Breast epithelium (tissue), 4 donors: ENCODE measurements at places on chromosomes 3 and 15.
A peak's percentile ranks its signal among the peaks of the same experiment; 100 is the strongest.

DNA sequence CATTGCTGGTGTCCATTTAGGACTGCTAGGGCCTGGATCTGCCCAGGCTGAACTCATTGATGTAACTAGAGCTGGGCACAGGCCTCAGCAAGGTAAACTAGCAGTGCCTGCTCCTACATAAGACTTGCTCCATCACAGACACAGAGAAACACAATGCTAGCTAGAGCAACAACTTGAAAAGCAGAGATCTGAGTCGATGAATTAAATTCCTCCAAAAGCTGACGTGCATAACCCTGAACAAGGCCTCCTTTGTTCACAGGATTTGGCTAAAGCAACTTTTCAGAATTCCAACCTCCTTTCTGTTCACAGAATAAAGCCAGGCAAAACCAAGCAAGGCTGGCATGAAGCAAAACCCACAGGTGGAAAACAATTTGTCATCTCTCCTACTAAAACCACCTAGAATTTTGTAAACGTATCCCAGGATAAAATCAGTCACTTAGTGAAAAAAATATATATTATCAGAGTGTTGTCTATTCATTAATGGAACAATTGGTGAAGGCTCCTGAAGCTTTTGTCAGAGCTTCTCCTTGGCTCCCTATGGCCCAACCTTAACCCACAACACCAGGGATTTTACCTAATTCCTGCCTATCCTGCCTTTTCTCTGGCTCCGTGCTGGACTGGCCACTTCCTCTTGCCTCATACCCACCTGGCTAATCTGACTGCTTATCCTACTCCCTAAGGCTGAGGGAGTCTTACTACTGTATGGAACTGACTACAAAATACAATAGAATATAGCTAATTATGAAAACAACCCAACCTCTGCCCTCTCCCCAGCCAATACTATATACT is 39.9 kb downstream of the PLCH1 start:
- peak; percentile 62 for DNase-seq

GRCh38 chr3:126083913-126084767 is at the start of gene SLC41A3:
Gene SLC41A3, minus strand, starts transcription at chr3:126084124. Its CDS starts 15,905 bp downstream, at chr3:126068219.
- DNase-seq, result peak; percentile 83

DNA sequence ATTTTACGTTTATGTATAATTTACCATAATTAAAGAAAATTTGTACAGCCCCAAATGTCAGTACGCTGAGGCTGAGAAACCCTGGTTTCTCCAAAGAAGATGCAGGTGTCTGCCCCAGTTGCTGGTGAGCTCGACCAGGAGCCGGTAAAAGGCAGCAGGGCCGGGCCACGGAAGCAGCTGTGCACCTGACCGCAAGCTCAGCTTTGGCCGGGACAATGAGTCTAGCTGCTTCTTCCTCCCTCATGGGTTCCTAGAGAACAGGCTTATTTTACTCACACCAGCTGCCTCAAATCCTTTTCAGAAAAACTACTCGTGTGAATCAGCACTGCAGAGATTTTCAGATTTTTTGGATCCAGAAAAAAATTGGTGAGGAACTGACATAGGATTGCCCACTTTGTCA is 18.0 kb upstream of the ZXDC start:
- no peak for DNase-seq

DNA sequence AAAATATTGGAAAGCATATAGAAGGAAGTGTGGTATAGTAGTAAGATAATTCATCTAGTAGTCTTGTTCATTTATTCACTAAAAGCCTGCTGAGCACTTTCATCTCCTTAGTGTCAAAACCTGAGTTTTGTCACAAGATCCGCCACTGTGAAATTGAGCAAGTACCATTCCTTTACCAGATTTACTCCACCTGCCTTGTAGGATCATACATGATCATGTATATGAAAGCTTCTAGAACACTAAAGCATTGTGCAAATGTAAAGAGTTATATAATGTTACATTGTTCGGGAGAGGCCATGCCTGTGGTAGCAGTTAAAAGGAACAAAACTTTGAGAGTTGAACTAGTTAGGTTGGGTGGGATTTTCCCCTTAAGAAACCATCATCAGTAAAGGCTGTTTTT is 35.0 kb downstream of the UBE2E2 start:
- no peak for DNase-seq

- no peak for DNase-seq
Measured at GRCh38 chr15:29139072-29139471, 130.6 kb downstream of the NSMCE3 start.

DNA sequence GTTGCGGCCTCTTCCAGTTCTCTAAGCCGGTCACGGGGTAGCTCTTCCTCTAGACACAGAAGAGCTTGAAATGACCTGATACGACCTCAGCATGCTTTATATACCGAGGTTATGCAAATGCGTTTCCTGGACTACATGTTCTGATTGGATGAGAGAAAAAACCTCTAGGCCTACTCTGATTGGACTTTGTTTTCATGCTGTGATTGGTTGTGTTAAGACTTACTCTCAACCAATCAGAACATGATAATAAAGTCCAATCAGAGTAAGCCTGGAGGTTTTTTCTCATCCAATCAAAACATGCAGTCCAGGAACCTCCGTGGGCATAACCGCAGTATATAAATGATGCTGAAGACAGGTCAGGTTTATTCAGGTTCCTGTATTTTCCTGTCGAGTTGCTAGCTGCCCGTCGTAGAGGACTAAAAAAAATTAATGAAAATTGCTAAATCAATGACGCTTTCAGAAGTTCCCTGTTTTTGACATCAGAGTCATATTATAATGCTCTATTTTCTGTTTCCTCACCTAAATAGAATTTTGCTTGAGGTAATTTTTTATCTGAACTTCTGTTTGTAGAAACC is 177.4 kb downstream of the POTEB3 start:
- no peak for DNase-seq
